ENCODE measurements at places on chromosomes 16 and 17.
A peak's percentile ranks its signal among the peaks of the same experiment; 100 is the strongest.

- no peak for DNase-seq
These were observed 100.9 kb upstream of the MON1B start for GRCh38 chr16:77090062-77090461.

DNA sequence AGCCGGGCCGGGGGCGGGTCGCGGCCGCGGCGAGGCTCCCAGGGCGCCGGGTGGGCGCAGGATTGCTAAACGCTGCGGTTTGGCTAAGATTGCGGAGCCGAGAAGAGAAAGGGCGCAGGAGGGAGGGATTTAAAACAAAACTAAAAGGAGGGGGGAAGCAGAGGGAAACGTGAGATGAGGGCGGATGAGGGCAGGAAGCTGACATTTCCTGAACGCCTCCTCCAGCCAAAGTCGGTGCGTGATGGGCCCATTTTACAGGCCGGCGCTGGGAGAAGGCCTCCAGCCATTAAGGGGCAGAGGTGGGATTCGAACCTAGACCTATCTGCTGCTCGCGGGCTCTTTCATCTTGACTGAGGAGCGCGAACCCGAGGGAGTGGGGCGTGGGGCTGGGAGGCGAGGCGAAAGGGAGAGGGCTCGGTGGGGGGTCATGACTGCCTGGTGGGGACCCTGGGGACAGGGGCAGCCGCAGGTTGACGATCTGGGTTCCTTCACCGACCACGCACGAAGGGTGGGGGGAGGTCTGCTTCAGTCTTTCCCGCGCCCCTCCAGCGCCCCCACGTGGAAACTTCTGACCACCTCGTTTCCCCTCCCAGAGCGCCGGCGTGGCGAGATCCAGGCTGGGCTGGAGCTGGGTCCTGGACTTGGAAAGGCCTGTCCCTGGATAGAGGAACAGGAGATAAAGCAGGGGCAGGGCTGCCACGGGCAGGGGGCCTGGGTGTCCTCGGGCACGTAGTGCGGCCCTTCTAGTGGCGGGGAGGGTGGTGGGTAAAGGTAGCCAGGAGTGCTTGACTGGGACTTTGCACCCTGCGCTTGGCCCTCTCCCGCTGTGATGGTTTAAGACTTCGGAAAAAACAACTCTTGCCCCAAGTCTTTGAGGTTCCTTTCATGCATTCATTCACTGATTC, 3.8 kb upstream of the TAC4 start:
- peak; percentile 37 for DNase-seq

DNA sequence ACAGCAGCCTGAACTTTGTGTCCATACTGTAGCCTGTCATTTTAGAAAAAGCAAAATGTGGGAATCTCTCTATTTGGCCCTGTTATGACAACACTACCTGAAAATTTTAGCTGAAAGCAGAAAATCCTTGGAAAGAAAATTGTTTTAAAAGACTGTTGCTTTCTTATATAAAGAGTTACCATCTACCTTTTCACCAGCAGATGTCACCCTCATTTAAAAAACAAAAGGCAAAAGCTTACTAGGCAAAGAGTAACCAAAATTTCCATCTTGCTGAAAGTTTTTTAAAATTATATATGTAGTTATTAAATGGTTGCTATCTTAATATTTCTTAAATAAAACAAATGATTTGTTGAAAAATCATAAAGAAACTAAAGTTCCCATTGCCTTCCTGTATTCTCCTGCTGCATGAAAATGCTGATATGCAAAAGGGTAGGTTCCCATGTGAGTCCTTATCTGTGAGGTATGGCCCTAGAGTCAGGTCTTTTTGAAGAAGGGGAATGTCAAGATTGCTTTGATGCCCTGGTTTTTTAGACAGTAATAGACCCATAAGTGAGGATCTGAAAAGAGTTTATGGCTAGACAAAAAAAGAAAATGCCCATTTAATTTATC, 61.0 kb downstream of the TNRC6C start:
- no peak for DNase-seq

DNA sequence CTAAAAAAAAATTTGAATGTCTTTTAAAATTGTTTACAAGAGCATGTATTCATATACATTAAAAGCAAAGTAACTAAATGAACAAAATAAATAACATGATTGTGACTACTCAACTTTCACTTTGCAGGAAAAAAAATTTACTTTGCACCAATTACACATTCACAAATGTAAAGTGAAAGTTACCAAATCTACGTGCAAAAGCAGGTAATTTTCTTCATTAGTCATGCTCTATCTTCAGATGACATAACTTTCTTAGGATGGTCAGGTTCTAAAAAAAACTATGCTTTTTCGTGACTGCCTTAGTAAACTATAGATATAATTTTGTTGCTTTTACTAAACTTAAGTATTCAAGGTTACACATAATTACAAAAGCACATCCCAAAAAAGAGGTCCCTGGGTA, 17.0 kb upstream of the ABCA10 start:
- no peak for DNase-seq

DNA sequence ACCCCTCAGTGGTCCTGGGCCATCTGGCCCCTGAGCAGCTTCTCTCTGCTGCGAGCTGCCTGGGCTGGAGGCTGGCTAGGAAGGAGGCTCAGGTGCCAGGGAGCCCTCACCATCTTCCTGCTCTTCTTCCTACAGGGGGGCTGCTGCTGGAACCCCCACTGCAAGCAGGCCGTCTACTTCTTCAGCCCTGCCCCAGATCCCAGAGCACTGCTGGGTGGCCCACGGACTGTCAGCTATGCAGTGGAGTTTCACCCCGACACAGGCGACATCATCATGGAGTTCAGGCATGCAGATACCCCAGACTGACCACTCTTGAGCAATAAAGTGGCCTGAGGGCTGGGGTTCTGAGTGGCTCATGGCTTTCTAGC, 46.1 kb downstream of the PRMT7 start:
- DNase-seq: no peak

GRCh38 chr17:12994341-12995074, 23.3 kb downstream of the ELAC2 start:
- DNase-seq: no peak

DNA sequence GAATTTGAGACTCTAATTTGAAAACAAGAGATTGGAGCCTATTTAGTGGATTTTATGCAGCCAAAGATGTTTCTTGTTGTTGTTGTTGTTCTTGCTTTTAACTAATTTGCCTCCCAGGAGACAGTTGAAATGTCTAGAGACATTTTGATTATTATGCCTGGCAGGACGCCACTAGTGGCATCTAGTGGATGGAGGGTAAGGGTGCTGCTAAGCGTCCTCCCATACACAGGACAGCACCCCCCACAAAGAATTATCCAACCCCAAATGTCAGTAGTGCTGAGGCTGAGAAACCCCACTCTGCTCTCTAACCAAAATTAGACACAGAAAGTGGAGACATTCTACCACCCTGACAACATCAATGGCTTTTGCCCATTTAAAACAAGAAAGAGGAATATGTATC, 15.4 kb upstream of the HSBP1 start:
- DNase-seq: no peak

GRCh38 chr16:54288030-54288834, 1.6 kb upstream of the IRX3 start:
- DNase-seq: no peak

DNA sequence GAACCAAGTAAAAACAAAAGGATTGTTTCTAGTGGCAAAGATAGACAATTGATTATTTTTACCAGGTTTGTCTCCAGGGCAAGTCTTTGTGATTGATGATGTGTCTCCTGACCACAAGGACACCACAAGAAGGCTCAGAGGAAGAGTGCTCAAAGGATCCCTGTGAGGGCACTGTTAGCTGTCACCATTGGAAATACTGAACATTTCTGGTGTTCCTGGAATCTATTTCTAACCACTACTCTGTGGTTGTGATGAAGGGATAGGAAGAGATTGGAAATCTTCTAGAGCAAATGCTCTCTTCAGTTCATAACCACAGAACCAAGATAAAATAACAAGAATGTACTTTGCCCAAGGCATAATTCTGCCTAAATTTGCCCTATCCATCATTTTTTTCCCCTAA, 15.3 kb downstream of the RNF43 start:
- peak; percentile 80 for DNase-seq

DNA sequence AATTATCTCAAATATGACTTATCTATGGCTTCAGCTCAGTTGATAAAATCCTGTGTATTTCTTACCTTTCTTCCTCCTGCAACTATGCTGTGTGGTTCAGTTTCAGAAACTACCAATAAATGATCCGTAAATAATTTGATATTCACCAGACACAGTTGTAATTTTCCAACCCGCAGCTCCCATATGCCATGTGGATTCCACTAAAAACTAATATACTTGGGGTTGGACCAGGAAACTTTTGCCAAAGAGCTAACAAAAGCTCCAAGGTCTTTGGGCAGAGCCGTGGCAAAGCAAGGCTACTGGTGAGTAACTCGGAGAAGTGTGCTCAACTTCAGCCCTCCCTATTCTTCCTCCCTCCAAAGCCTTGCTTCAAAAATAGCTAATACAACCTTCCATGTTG, 2.3 kb upstream of the CHST6 start:
- DNase-seq: peak; percentile 53

DNA sequence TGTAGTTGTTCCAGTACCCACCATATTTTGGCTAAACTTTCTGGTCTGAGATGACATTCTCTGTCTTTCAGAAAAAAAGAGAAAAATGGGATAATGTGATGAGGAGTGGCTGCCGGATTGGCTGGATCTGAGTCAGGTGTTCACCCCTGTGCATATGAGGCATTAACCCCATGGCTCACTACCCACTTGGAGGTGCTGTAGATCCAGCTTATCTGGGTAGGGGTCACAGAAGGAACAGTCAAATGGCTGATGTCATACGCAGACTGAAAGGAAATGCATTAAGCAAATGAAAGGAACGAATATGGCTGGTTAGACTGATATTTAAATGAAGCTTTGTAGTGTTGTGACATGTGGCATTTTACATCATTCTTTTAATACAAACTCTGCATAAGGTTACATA, 17.3 kb downstream of the MAP2K6 start:
- DNase-seq: no peak

DNA sequence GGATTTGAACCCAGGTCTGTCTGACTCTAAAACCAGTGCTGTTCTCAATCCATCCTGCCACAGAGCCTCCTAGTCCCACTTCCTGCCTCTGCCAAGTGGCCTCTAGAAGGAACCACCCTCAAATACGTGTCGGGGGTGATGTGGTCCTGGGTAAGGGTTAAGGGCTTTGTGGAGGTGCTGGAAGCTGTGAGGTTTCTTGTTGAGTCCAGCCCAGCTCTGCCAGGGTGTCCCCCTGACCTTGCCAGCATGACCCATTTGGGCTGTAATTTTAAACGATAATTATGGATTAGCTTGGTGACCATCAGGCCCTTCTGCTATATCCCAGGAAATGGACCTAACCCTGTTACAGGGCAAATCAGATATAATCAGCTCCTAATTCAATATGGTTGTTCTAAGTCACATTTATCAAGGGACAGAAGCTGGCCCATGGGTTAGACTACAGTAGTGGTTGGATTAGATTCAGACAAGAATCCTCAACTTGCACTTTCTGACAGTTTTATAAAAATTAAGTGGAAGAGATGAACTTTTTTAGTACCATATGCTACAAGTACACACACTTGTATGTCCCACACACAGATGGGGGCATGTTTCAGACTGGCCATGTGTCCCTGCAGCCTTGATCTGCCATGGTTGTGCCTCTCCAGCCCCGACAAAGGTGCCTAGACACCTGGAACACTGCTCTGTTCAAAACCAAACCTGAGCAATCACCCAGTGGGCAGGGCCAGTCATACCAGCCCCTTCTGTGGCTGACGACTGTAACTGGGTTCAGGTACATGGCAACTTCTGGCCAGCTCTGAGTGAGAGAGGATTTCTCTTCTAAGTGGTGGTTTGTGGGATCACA, 48.0 kb downstream of the SMPD3 start:
- DNase-seq: no peak

DNA sequence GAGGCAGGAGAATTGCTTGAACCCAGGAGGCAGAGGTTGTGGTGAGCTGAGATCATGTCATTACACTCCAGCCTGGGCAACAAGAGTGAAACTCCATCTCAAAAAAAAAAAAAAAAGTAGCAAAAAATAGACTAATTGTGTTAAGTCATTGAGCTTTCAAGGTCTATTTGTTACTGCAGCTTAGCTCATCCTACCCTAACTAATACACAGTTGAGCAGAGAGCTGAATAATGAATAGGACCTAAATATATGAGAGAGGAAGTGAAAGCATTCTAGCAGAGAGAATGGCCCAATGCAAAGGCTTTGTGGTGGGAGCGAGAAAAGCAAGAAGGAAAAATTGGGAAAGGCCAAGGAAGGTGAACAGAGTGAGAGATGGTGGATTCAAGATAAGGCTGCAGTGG, 128.3 kb downstream of the AXIN2 start:
- no peak for DNase-seq

DNA sequence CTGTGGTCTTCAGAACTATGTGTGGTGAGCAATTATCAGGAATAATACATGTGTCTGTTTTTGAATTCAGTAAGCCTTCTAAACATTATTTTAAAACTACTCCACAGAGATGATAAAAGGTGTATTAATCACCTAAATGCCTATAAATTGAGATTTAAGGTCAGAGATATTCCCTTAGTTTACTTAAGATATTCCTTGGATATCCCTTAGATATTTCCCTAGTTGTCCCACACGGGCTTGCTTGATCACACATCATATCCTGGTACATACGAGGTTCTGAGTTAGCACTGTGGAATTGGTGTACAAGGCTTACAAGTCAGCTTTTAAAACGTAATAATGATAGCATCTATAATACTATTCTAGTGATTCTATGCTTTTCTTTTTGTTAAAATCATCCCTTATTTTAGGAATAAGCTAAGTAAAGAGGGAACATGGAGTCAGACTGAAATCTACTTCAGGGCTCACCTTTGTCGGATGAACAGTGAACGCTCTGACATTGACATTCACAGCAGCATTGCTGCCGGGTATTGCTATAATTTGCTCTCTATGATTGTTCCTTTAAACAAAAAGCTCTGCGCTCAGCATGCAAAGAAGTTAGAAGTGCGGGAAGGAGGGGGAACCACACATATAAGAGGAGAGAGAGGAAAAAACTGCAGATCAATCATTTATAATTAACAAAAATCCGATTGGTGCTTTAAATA, 136.5 kb downstream of the SKAP1 start:
- no peak for DNase-seq

DNA sequence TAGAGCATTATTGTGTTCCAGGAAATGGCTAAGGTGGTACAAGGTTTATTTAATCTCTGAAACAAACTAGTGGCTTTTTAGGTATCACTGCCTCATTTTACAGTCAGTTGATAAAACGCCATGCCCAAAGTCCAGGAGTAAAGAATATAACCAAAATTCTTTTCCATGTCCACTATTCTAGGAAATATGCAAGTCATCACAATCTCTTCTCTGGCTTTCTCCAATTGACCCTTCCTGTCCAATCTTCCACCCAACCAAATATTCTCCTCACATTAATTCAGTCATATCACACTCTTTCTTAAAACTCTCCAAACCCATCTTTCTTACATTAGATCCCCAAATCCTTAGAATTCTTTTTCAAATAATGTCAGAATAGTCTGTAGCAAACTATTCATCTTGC, 1110.0 kb upstream of the CDH8 start:
- no peak for DNase-seq
